RWPE2 (cell line): ENCODE measurements at places on chromosomes 16 and 17.
A peak's percentile ranks its signal among the peaks of the same experiment; 100 is the strongest.

GRCh38 chr16:89315791-89316581 is 98.5 kb downstream of the ZNF778 start:
- peak; percentile 85 for DNase-seq

GRCh38 chr16:47142486-47142820 is 1.3 kb downstream of the NETO2 start:
- no peak for DNase-seq

DNA sequence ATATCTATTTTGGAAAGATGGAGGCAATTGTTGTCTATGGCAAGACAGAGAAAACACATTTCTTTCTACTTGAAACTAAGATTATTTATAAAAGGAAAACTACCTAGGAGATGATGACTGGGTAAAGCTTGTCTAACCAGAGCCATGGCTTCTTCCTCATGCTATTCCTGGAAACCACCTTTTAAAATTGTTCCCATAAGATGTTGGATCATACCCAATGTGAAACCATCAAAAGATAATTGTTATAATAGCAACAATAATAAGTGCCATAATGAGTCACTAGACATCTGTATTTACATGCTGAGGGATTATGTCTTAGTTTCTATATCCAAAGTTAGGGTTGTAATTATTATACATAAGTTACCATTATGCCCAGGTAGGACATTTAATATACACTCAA is 428.4 kb downstream of the KCNJ2 start:
- DNase-seq, result no peak

- no peak for DNase-seq
These were observed 17.8 kb downstream of the UBE2Z start for GRCh38 chr17:48925991-48926342.

GRCh38 chr17:57864273-57864672 is 14.4 kb upstream of the MRPS23 start:
- DNase-seq, result no peak

GRCh38 chr17:76501018-76501826 is at the start of gene RHBDF2:
RHBDF2 (minus strand) TSS chr17:76501423; CDS start chr17:76481524, 19,899 bp downstream.
- peak; percentile 86 for DNase-seq

DNA sequence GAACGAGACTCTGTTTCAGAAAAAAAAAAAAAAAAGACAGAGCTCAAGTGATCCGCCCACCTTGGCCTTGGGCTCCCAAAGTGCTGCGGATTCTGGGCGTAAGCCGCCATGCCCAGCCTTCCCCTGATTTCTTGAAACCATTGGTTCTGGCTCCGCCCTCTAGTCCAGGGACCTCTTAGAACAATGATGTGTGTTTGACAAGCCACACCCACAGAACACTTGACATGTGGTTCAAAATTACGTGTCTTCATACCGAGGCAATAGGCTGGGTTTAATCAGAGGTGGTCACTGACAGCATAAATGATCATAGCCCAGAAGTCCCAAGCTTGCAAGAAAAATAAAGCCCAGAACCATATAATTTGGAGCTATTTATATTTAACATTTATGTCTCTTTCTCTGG is 23.0 kb downstream of the KNOP1 start:
- no peak for DNase-seq

DNA sequence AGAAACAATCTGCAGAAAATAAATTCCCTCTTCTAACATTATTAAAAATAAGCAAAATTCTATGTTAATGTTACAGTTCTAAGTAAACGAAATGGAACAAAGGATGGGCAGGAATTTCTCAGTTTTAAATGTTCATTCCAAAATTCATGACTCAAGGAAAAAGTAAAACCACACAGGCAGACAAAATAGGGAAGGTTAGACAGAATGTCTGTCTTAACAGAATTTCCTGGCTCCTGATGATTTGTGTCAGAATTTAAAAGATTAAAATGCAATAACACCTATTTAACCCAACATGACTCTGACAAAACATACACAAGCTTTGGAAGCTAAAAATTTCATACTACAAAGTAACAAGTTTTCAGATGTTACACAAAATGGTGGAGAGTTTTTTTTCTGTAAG is 42.8 kb downstream of the SPOP start:
- no peak for DNase-seq

GRCh38 chr16:51670527-51670926 is 519.5 kb upstream of the SALL1 start:
- DNase-seq, result no peak

DNA sequence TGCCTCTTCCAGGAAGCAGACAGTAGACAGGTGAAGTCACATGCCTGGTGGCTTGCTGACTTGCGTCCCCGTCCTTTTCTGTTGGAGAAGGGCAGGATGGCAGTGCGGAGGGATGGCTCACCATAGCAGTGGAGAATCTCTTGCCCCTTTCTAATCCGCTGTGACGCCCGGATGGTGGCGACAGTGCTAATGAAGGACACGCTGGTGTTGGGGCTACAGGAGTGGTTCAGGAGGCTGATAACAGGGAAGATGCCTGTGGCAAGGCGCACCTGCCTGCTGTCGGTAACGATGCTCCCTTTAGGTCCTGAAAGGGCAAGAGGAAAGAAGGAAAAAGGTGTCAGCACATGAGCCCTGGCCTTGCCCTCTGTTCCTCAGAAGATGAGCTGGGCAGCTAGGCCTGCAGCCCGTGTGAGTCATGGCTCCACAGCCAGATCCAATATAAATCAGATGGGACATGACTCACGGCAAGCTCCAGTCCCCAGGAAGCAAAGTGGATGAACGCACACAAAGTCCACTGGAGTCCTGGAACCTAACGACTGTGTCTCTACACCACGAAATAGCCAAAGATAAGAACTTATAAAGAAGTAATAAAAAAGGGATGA is 25.5 kb downstream of the SERPINF1 start:
- DNase-seq, result peak; percentile 82

- no peak for DNase-seq
These were observed 1.5 kb downstream of the N4BP1 start for GRCh38 chr16:48608452-48608851.

DNA sequence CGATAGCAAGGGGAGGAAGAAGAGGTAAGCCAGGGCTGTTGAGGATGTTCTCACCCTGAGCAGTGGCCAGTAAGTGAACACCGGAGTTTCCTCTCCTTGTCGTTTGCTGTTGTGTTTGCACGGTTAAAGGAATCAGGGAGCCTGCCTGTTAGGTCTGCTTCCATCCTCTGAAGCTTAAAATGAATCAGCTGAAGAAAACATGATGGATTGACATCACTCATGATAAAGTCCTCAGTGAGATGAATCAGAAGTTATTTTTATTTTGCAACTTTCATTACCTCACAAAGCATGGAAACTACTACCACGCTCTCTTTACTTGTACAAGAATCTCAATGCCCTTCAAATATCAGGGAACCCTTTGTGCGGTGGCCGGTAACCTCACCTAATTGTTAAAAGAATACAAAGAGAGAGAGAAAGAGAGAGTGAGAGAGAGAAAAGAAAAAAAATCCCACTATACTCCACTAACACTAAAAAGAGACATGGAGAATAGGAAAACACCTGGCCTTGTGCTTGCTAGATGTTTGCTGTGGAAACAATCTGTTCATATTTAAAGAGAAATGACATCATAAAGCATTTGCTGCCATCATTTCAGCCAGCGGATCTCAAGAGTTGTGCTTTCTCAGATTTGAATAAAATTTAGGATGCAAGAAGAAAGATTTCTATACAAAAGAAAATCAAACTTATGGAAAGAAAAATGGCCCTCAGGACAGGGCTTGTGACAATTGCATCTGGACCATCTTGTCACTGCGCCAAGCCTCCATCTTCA is 441.6 kb upstream of the SALL1 start:
- no peak for DNase-seq

DNA sequence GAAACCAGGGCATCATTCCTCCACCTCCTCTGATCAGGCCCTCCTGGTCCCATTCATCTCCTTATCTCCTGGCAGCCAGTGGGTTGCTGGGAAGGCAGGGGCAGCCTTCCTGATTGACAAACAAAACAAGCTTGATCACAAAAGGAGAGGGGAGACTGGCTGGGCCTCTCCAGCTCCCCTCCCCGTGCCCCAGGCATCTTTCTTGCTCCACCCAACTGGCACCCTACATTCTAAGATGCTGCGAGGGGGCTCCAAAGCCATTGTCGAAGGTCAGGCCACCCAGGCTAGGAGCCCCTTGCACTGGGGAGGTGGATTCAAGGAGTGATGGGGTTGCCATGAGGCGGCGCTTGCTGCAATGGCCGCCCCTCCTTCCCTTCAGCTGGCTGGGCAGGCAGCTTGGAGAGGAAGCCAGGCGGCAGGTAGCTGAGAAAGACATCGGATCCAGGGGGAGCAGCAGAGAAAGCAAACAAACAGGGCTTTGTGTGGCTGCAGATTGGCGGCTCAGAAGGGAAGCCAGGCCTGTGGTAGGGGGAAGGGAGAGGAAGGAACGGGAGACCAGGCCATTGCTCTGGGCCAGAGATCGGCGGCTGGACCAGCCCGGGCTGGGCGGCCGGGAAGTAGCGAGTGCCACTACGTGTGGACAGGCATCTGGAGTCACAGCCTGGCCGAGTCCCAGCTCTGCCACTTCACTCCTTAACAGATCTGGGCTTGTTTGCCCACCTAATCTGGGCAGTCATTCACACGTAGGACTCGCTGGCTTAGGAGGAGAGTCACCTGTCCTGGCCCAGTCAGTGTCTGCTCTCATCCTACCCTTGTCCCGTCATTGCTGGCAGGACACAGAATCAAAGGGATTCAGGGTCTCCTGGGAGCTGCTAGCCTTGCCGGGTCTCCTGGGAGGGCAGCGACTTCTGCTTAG is 12.3 kb downstream of the RAI1 start:
- DNase-seq, result peak; percentile 72

DNA sequence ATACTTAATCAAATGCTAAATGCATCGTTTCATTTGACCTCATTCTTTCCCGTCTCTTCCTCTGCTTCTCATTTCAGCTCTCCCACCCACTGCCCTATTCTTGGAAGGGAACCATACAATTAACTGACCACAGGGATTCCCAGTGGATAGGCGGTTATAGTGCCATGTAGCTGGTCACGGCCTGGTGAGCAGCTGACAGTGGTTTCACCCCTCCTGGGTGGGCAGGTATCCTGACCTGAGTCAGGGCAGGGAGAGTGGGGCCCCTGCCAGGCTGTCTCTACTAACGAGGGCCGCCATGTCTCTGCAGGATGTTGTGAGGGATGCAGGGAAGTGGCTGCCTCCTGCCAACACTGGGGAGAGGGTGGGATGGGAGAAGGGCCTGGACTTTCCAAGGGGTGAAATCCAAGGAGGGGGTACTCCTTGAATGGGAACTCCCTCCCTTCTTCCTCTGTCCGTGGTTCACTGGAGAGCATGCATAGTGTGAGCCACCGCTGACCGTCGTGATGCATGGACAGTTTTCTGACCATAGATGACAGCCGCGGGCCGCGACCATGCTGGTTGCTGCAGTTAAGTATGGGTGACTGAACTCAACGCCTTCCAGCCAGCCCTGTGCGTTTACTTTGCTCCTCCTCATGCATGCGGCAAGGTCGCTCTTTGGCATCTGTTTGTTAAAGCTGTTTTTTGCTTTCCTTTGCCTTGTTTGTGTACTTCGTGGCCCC is 95.9 kb downstream of the RPTOR start:
- DNase-seq, result no peak

GRCh38 chr17:50491505-50491904 is 12.8 kb downstream of the RSAD1 start:
- no peak for DNase-seq

- DNase-seq, result no peak
These were observed 29.9 kb downstream of the DCUN1D3 start for GRCh38 chr16:20870122-20870820.

GRCh38 chr16:3599121-3599520 is 12.3 kb downstream of the SLX4 start:
- DNase-seq, result no peak

DNA sequence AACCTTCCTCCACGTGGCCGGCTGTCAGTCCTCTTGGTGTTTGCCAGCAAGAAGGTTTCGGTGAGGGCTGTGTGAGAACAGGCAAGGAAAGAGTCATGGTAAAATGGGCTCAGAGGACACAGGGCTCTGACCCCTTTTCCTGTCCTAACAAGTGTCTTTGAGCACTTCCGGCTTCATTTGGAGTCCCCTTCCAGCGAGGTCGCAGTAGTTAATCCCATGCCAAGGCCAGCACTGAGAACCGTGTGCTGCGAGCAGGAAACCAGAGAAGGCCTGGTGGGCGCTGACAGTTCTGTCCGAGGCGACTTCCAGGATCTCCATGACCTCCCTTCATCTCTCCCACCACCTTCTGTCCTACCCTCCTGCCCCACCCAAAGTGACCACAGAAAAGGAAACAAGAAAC is 168.1 kb downstream of the ZFHX3 start:
- DNase-seq, result no peak

GRCh38 chr17:164303-165235 is 16.9 kb downstream of the DOC2B start:
- DNase-seq, result no peak

DNA sequence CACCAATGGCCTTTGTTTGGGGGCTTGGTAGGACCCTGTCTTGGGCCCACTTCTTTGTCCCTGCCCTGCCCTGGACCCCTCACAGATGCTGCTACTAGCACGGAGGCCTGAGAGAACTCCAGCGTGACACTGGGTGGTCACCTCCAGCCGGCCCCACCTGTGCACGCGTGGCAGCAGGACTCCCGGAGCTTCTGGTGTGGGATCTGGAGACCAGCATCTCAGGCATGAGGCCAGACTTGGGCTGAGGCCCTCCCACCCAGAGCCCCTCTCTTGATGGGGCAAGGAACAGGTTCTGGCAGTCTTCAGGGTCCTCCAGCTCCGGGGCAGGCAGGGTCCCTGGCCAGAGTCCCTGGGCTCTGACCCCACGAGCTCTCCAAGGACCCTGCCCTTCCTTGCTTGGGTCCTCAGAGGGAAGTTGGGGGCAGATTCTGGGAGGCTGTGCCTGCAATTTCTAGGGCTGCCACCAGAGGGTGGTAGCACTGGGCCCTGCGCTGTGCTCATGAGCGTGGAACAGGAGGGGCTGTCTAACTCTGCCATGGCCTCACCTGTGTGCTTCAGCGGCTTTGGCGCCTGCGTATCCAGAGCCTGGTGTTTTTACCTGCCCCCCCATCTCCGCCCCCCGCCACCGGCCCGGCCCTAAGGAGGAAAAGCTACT is 3.1 kb upstream of the BAIAP3 start:
- no peak for DNase-seq

GRCh38 chr17:31627960-31628359 is 231.1 kb downstream of the COPRS start:
- DNase-seq, result no peak

GRCh38 chr17:1960545-1960912 is 64.6 kb downstream of the RTN4RL1 start:
- DNase-seq, result no peak

DNA sequence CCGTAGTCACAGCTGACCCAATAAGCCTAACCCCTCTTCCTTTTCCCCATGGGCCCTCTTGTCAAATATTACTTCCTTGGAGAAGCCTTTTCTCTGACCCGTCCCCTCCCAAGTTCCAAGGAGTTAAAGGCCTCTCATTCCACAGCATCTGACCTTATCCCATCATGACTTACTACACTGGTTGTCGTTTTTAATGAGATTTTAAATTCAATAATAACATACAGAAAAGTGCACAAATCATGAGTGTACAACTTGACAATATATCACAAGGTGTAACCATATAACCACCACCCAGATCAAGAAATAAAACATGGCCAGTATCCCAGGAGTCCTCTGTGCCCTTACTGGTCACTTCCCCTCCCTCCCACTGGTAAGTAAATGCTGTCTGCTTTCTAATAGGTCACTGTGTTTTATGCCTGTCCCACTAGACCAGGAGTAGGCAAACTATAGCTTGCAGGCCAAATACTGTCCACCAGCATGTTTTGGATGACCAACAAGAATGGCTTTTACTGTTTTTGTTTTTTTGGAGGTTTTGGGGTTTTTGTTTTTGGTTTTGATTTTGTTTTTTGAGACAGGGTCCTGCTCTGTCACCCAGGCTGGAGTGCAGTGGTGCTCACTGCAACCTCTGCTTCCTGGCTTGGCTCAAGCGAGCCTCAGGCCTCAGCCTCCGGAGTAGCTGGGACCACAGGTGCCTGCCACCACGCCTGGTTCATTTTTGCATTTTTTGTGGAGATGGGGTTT is 1.2 kb upstream of the FDXR start:
- no peak for DNase-seq
